ENCODE measurements at places on chromosomes 6 and 20.

GRCh38 chr20:63740627-63741353 lies 1.2 kb downstream of the SLC2A4RG start:
- DNase-seq = peak; percentile 94

DNA sequence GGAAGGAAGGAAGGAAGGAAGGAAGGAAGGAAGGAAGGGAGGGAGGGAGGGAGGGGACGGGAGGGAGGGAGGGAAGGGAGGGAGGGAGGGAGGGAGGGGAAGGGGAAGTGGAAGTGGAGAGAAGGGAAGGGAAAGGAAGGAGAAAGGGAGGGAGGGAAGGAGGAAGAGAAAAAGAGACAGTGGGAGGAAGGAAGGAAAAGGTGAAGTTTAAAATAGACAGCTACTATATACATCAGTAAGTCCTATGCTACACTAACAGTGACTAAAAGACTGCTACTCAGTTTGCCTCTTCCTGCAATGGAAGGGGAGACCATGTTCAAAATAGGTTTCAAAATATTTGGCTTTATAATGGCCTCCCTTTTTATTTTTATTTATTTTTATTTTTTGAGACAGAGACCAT lies 22.5 kb downstream of the MAP3K5 start:
- no peak for DNase-seq

DNA sequence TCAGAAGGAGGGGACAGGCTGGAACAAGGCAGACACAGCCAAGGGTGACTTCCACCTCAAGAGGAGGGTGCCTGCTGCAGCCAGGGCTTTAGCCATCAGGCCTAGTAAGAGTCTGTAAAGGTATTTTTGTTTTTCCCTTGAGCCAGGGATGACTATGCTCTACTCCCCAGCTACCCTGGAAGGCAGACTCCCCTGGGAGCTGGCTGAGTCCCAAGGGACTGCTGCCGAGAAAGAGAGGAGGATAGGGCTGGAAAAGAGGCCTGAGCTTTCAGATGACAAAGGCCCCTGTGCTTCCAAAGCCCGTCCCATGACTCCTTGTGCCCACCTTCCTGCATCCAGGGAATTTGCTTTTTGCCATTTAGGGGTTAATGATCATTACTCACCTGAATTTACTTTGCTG lies 14.0 kb upstream of the GSTA4 start:
- no peak for DNase-seq

GRCh38 chr6:56953597-56954402 lies 1.1 kb upstream of the BEND6 start:
- DNase-seq = no peak

DNA sequence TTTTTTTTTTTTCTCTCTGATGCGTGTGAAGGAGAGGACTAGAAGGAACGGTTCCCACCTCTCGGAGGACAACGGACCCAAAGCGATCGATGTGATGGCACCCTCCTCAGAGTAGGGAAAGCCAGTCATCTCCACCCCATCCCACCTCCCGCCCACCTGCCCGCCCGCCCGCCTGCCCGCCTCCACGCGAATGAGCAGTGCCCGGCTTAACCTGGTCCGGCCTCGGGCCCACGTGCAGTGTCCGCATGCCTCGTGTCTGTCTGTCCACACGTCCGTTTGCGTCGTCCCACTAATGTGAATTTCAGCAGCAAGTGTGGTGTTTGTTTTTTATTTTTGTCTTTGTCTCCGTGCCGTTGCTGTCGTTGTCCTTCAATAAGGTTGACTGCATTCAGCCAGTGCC lies 42.1 kb upstream of the MYL9 start:
- peak; percentile 42 for DNase-seq

GRCh38 chr6:9482030-9482738 lies 932.7 kb downstream of the TFAP2A start:
- no peak for DNase-seq

DNA sequence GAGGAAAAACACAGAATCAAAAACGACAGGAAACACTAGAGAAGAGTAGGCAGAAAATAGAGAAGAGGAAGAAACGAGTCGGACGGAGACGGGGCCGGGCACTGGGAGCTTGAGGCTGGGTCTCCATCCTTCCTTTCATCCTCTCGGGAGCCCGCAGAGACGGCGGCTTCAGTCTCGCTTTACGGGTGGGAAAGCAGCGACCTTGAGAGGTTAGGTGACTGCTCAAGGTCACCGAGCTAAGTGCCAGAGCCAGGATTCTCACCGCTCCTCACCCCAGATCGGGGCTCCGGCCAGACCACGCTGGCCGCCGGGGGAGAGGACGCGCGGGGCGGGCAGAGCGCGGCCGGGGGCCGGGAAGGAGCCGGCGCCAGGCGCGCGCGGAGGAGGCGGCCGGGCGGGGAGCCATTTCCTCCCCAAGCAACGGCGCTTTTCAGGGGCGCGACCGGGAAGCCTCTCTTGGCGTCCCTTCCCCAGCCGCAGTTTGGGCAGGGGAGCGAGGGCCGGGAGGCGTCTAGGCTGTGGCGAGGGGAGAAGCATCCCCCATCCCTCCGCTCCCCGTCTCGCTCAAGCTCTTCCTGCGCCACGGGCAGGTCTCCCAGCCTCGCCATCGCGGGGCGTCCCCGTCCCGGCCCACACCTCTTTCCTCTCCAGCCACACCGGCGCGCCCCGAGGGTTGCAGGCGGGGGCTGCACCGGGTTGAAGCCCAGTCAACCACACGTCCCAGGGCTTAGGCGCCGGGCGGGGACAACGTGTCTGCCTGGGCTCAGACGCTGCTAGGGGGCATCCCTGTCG lies 24.1 kb upstream of the MAP3K7 start:
- DNase-seq = no peak

DNA sequence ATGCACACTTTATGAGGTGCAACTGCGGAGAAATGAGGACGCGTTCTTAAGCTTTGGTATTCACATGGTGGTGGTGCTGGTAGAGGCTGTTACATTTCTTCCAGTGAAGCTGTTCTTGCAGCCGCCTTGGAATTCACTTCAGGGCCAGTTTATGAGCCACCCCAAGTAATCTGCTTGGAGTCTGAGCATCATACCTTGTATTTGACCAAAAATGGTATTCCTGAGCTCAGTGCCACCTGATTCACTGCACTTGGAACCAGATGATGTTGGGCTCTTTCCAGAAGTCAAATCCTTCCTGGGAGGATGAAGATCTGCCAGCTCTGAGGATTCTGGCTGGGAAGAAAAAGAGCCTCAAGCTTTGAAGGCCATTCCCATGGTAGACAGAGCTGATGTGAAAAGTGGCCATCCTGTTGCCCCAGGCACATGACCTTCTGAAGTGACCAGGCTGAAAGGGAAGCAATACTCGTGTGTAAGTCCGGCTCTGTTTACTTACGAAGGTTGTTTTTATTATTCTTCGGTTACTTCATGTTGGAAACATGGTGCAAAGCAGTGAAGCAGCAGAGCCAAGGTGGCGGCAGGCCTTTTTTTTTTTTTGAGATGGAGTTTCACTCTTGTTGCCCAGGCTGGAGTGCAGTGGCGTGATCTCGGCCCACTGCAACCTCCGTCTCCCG lies 7.7 kb downstream of the MANBAL start:
- DNase-seq = no peak

GRCh38 chr6:165807249-165807960 lies 144.4 kb upstream of the PDE10A start:
- DNase-seq = no peak

DNA sequence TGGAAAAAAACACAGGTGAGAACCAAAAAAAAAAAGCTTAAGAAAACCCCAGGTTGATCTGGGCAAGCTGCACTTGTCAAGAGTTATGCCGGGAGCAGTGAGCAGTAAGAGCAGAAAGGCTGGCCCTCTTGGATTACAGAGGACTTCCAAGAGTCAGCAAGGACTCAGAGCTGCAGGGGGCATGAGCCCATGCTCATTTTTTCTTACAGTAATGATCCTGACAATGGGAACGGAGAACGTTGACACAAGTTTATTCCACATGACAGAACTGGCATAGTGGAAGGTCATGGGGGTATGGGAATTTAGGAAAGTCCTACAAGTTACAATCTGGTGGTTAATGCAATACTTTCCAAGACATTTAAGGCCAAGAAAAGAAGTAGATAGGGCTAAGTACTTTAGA lies 256.6 kb downstream of the GMDS start:
- no peak for DNase-seq

DNA sequence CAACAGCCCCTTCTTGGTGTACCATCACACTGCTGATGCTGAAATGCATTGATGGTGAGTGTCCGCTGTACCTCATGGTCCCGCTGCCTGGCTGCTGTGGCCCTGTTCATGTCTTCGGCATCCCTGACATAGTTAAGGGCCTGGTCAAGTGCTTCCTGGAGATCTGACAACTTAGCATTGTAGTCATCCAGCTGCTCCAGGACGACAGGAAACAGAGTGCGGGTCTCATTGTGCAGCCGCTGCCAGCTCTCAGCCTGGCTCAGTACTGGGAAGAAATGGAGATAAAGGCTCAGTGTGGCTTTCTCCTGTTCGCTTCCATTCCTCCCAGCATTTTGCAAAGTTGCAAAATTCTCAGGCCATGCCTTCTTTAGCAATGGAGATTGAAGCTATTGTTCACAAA lies 81.8 kb downstream of the LAMA4 start:
- no peak for DNase-seq

- DNase-seq = no peak
Measured at GRCh38 chr6:11412616-11413015, 124.9 kb upstream of the TMEM170B start.

DNA sequence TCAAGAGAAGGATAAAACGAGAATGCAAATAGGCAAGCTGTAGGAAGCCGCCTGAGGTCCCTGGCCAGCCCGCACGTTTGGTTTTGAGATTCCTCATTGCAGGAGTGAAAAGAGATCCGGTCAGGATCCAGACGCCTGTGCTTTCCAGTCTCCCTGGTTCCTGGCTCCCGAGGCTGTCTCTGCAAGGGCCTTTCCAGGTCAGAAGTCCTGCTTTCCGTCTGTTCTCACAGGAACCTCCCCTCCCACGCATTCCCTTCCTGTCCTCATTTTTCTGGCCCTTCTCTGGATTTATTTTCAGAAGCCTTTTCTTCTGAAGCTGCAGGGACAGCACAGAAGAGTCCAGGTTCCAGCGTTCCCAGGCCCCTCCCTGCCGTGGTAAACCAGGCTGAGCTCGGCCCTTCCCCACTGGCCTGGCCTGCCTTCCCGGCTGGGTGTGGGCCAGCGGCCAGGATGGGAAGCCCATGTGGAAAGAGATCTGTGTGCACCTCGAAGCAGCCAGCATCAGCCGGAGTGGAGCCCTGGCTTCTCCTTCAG lies 54.0 kb downstream of the TMEM242 start:
- DNase-seq = peak; percentile 85

DNA sequence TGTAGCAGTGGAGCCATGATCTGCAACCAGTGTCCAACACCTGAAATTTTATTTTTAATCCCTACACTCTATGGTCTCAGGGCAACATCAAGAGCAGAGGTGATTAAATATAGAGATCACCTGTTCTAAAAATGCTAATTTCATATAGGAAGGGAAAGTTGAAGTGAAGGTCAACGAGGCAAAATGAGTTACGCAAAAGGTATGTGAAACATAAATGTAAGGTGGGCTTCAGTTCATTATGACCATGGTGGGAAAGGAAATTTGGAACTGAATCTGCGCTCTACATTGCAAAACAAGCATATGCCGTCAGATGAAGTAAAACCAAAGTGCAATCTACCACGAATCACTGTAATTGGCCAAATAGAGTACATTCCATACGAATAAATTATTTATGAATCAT lies 35.2 kb upstream of the STMND1 start:
- DNase-seq = no peak

- DNase-seq = no peak
Measured at GRCh38 chr20:58416835-58417234, 27.8 kb downstream of the VAPB start.

- no peak for DNase-seq
Measured at GRCh38 chr6:131172222-131172621, 37.0 kb downstream of the AKAP7 start.

- no peak for DNase-seq
Measured at GRCh38 chr20:11447371-11448100, 470.2 kb upstream of the BTBD3 start.

DNA sequence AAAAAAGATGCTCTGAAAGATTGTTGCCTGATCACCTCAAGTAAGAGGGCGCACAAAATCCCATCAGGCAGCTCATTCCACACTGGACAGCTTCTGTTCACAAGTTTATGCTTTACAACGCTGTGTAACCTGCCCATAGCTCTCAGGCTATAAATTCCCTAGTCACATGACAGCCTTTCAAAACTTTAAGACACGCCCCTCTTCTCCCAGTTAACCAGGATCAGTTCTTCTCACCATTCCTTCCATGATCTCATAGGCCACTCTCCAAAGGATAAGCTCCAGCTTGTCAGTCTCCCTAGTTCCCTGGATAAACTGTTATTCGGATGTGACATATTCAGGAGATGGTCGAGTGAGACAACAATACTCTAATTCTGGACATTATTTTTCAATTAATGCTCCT lies 15.0 kb downstream of the ADNP start:
- DNase-seq = no peak

DNA sequence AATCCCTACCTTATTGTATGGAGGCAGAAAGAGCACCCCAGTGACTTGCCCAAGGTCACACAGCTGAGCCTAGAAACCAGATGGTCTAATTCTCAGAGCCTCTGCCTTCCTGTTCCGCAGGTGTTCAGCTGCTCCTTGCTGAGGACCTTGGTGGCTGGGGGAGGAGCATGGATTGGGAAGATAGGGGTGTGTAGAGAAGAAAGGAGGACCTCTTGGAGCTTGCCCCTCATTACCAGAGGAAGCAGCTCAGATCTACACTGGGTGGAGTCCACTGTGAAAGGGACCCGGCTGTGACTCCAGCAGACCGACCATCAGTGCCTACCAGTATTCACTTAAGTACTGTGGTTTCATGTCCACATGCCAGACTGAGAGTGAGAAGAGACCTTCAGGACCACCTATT lies 15.2 kb downstream of the FOXP4 start:
- DNase-seq = no peak

GRCh38 chr20:39036851-39037250 lies 74.7 kb downstream of the DHX35 start:
- DNase-seq = no peak

GRCh38 chr6:128498234-128498633 lies 22.2 kb downstream of the PTPRK start:
- no peak for DNase-seq

- no peak for DNase-seq
Measured at GRCh38 chr6:132052096-132052495, 100.9 kb upstream of the CCN2 start.
